AG04449 (cell line): ENCODE measurements at places on chromosomes 11 and 22.

DNA sequence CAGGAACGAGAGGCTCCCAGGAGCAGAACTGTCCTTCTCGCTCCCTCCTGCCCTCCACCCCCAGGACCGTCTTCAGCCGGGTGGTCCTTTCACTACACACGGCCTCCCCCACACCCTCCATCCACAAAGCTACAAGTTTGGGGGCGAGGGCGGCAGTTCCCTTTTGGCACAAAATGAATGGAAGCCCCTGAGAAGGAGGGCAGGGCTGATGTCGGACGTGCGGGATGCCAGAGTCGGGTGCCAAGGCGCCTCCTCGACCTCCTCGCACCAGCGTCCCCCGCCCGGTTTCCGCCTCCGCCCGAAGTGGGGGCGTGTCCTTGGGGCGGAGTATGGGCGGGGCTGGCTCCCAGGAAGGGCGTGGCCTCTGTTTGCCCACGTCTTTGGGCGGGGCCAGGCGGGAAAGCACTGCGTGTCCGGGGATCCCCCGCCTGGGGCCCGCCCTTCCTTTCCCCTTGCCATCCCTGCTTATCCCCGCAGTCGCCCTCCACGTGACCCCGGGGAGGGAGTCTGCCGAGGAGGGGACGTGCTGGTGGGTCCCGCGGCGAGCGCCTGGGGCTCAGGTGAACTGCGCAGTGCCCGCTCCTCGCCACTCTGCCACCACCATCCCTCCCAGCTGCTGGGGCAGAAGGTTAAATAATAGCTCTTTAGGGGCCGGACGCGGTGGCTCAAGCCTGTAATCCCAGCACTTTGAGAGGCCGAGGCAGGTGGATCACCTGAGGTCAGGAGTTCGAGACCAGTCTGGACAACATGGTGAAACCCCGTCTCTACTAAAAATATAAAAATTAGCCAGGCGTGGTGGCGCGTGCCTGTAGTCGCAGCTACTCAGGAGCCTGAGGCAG lies 937 bp upstream of the EFEMP2 start:
- DNase-seq: no peak

DNA sequence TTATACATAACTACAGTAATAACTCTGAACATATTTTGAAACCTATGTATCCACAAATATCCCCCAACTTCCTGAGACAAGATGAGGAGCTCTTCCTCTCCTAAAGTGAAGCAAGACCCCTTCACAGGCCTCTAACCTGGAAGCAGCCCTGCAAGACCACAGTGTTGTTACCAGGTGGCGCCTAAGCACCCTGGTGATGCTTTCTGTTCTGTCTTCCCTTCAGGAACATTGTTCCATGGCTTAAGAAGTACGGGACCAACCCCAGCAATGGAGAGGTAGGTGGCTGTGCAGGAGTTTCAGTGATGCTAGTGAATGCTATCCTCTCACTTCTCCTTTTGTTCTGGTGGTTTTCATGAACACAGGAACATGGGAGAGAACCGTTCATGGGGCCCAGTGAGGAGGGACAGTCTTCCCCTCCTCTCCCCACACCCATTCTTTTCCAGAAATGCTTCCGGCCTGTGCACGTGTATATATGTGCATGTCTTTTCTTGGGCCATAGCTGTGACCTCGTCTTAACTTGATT lies 6.4 kb downstream of the PPIL2 start:
- no peak for DNase-seq

- no peak for DNase-seq
These were observed 718 bp downstream of the LTBP3 start for GRCh38 chr11:65557280-65558001.

DNA sequence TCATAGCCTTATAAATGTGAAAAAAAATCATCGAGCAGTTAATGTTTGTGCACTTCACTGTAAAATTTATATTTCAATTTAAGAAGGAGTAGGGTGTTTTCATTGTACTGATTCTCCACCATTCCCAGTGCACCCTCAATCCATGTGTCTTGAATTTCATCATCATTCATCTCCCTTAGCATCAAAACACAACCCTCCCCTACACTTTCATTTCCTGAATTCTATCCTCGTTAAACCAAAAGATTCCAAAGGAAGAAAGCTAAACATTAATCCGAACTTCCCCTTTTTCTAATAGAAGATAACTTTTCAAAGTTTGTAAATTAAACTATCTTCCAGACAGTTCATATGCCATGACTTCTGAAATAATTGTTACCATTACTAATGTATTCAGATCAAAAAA lies 34.1 kb upstream of the OR8B8 start:
- DNase-seq: no peak

DNA sequence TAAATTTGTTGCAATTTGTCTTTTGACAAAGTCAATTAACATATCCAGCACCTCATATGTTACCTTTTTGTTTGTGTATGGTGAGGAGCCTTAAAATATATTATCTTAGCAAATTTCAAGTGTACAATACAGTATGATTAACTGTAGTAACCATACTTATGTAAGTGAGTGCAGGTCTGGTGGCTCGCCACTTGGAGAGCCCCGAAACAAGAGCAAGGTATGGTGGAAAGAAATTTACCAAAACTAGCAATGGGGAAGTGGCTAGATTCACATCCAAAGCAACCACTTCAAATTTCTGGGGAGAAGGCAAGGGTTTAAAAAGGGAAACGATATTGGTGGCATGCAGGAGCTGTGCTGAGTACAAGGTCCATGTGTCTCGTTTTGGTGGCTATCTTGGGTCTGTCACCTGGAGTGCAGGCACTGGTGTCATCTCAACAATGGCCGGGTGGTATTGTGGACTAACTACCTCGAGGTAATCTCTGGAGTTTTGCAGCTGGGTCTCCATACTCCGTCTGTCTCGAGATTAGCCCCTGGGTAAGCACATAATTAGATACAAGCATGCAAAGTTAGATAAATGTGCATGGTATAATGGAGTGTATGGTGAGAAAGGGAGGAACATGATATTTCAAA lies 8.2 kb upstream of the FNBP4 start:
- no peak for DNase-seq

DNA sequence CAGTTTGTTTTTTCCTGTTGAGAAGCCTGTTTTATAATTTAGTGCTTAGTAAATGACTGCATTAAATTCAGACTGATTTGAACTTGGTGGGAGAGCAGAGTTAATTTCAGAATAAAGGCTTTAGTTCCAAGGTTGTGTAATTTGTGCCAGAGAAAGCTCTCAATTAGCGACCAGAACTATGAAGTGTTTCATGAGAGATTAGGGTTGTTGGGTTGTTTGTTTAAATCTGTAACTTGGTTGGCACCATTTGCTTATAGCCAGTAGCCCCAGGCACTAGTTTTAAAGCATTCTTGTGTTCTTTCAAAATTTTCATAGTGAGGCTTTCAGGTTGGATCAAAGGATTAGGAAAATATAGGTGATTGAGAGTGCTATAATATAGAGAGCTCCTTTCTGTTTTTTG lies 25.5 kb downstream of the UVRAG start:
- no peak for DNase-seq

DNA sequence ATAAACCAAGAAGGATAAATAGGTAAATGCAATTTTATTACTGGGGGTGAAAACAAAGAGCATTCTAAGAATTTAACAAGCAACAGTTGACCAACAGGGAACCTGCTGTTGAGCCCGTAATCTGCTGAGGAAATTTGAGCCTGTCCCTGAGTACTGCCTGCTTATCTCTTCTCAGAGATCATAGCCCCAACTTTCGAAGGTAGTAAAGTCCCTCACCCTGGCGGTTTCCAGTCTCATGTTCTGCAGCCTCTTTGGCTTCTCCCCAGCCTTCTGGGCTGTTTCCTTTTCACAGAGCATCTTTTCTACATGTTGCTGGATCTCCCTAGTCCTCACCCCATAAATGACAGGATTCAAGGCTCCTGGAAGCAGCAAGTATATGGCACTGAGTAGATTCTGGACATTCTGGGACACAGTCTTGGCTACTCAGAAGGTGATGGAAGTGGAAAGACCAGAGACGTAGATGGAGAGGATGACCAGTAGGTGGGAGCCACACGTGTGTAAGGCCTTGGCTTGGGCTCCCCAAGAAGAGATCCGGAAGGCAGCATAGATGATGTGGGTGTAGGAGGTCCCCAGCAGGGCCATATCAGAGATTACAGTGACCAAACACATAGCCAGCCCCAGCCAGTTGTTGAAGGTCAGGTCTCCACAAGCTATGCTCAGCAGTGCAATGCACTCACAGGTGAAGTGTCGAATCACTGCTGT lies 51.6 kb downstream of the RRM1 start:
- DNase-seq: no peak

GRCh38 chr11:47398011-47398410 lies 10.4 kb upstream of the SLC39A13 start:
- DNase-seq: no peak

DNA sequence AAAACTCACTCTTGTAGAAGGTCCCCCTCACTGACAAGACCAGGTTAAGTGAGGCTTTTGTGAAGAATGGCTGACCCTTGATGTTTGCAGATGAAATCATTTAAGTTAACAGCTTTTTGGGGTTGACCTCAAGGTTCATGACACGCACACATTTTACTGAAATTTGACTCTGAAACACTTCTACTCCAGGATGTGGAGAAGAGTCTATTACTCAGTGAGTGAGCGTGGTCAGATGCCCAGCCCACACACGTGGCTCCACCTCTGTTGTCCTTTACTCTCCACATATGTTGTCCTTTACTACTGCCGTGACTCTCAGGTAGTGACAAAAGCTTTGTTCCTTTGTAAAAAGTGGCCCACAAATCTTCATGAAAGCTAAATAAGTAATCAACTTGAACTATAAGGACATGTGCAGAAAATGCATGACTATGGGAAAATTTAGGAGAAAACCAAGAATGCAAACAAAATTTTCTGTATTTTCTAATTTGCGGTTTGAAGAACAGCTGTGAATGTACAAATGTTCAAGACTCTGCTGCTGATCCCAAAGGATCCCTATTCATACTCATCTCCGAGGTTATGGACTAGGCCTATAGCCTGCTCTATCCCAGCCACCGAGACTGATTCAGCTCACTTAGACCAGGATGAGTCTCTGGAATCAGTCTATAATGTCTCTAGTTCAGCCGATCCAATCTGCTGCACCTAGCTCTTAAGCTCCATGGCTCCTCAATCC lies 22.4 kb downstream of the XRRA1 start:
- DNase-seq: no peak

- DNase-seq: no peak
These were observed 558.1 kb downstream of the TBC1D22A start for GRCh38 chr22:47320560-47320959.

GRCh38 chr11:19869466-19869865 lies 156.8 kb downstream of the NAV2 start:
- no peak for DNase-seq

- no peak for DNase-seq
These were observed 252.5 kb downstream of the DCDC1 start for GRCh38 chr11:31117038-31117437.

DNA sequence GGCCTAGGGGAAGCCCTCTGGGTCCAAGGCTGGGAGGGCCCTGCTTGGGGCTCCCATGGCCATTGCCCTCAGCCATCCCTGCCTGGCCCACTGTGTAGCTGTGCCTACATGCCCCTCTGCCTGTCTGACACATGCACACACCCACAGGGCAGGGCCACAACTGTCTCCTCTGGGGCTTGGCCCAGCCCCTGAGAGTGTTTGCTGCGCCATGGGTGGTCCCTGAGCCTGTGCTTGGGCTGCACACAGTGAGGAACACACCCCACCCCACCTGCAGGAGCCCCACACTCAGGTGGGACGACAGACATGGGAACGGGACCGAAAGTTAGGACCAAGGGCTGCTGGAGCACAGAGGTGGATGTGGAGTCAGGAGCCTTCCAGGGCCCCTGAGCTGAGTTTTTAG lies 489.5 kb downstream of the TBC1D22A start:
- no peak for DNase-seq

GRCh38 chr11:130635937-130636630 lies 187.6 kb downstream of the ADAMTS15 start:
- no peak for DNase-seq

DNA sequence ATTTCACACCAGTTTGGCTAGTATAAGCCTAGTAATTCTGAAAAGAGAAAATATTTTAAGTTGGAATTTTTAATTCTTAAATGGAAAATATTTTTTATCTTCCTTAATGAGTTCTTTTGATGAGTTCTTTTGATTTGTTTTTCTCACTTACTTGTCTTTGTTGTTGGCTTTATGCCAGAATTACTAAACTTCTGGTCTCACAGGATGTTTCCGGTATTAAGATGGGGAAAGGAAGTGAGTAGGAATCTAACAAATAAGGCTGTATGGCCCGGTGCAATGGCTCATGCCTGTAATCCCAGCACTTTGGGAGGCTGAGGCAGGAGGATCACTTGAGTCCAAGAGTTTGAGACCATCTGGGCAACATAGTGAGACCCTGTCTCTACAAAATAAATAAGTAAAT lies 106.4 kb downstream of the ARHGAP42 start:
- DNase-seq: no peak

GRCh38 chr11:38411149-38411548 lies 1813.1 kb upstream of the RAG2 start:
- no peak for DNase-seq

DNA sequence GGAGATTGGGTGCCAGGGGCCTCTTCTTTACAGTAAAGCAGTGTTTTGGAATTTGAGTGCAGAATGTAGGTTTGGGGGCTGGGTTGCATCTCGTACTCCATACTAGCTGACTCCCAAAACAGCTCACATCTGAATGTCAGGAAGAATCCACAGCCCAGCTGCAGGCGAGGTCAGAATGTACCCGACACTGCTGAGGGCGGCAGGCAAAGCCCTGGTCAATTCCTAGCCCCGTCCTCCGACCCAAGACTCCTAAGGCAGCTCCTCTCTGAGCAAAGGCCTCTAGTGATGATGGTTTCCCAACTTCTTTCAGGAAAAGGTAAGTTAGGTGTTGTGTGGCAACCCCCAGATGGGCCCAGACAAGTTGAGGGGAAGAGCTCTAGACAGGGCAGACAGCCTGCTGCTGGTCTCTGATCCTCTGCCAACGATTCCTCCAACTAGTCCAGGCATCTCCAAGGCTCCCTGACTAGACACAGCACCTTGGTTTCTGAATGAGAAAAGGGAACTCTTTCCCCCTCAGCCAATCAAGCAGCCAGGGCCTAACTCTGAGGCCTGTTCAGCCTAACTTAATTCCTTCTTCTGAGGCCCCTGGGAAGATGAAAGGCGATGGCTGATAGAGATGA lies 8.6 kb downstream of the LARGE2 start:
- DNase-seq: no peak
